Fibroblast of villous mesenchyme (primary cell): ENCODE measurements at places on chromosomes 7 and 10. TPM values are rescaled to one million over a fixed set of nuclear protein-coding genes. Genes with fewer than 3 reads are reported as not detected.
A peak's percentile ranks its signal among the peaks of the same experiment; 100 is the strongest.

Gene GIMAP6
- total RNA-seq: not detected in 2 replicates

Gene TSPAN12
- 2.6 and 4.7 TPM in 2 replicates for total RNA-seq

Gene PRPS1L1
- total RNA-seq: not detected in 2 replicates

Gene EIF3A
- total RNA-seq: 95.7 and 119 TPM in 2 replicates

Gene CLRN3
- not detected in 2 replicates for total RNA-seq

Gene IGFBP1
- under 0.01 TPM in 1 of 2 replicates, not detected in the other for total RNA-seq

Gene CTNNA3
- total RNA-seq: under 0.01 TPM in 1 of 2 replicates, not detected in the other

Gene TAS2R4
- total RNA-seq: 0.86 and 1.3 TPM in 2 replicates

Gene CPEB3
- total RNA-seq: 0.43 and 0.64 TPM in 2 replicates

Gene ALDH18A1
- total RNA-seq: 107 and 154 TPM in 2 replicates

GRCh38 chr10:103667356-103667755 is 173.9 kb downstream of the NEURL1 start:
- peak; percentile 83 for DNase-seq

- DNase-seq: no peak
These were observed 27.3 kb downstream of the SMKR1 start for GRCh38 chr7:129529643-129530042.

GRCh38 chr10:4883079-4883739 is 57.2 kb downstream of the AKR1E2 start:
- peak; percentile 76 for DNase-seq

GRCh38 chr10:22649390-22649841 is 65.0 kb downstream of the PIP4K2A start:
- DNase-seq: no peak

GRCh38 chr7:38312821-38313220 is 39.4 kb upstream of the TARP start:
- DNase-seq: peak; percentile 77

DNA sequence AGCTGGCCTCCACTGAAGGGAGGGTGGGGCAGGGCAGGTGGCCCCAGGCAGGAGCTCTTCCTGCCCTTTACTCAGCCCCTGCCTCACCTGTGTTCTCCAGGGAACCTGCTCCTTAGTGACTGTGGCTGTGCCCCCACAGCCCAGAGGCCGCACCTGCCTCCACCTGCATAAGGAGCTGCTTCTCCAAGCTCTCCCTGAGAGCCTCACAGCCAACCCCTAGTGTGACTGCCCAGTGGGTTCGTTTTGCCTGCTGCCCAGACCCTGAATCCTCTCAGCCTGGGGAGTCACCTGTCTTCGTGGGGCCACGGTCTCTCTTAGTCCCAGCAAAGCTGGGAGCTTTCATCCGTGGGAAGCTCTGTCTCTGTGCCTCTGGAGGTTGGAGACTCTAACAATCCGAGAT is 94.4 kb downstream of the GLRX3 start:
- DNase-seq: no peak

DNA sequence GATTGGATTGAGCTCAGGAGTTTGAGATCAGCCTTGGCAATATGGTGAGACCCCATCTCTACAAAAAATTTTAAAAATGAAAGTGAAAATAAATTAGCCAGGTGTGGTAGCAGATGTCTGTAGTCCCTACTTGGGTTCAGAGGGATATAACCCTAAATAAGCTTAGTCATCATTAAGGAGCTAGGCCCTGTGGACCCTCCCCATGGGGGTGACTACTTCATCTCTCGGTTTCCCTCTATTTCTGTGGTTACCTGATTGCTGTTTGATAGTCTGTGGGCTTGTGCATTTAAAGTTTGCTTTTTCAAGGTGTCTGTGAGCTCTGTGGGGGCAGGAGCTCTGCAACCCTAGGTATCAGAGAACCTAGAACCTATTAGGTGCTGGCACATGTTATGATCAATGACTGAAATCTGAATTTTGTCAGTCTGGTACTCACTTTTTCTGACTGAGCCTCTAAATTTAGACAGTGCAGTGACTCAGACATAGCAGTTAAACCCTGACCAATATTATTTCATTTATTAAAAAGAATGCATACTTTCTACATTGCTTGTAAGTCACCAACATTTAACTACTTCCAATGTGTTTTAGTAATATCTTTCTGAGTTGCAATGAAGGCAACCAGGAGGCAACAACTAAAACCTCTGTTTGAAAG is 8.1 kb upstream of the CUZD1 start:
- peak; percentile 24 for DNase-seq

DNA sequence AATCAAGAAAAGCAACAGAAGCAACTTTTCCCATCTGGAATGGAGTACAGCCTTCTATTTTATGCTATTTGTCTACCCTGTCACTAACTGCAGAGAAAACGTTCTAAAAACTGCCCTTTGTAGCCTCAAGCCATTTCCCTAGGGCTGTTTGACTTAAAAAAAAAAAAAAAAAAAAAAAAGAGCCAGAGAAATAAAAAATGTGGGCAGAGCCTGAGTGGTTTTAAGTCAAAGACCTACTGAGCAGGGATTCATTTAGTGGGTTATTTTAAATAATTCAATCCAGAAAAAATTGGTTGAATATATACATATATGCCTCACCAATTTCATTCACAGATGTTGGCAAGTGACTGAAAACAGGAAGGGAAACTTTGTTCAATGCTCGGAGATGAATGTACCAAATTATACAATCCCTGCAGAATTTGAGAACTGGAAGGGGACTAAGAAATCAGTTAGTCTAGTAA is 75.2 kb downstream of the PPP1R3C start:
- no peak for DNase-seq

DNA sequence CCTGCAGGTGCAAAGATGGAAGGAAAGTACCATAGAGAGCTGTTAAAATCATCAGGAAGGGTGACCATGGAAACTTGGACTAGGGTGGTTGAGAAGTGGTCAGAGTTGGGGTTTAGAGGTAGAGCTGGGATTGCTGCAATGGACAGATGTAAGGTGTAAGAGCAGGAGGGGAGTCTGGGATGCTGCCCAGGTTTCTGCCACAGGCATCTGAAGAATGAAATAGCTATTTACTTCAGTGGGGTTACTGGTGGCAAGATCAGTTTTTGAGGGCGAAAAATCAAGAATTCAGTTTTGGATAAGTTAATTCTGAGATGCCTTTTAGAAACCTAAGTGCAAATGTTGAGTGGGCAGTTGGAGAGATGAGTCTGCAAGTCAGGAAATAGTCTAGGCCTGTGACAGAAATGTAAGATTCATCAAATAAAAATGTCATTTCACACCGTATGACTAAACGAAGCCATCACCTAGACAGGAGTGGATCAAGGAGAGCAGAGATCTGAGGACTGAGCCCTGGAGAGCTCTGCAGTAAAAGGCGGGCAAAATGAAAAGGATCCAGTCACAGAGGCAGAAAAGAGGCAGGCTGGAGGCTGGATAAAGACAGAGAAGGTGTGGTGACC is 22.7 kb upstream of the TOMM7 start:
- DNase-seq: no peak

DNA sequence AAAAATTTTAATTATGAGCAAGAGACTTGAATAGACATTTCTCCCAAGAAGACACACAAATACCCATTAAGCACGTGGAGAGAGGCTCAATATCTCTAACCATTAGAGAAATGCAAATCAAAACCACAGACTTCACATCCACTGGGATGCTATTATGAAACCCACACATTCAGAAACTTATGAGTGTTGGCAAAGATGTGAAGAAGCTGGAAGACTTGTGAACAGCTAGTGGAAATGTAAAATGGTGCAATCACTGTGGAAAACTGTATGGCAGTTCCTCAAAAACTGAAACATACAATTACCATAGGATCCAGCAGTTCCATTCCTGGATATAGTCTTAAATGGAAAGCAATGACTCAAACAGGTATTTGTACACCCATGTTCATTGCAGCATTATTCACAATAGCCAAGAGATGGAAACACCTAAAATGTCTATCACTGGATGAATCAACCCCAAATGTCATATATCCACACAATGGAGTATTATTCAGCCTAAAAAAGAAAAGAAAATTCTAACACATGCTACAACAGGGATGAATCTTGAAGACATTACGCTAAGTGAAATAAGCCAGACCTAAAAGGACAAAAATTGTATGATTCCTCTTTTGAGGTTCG is 53.5 kb upstream of the FRMD4A start:
- DNase-seq: peak; percentile 49

- no peak for DNase-seq
These were observed 643.6 kb downstream of the SORCS3 start for GRCh38 chr10:105284476-105285215.

DNA sequence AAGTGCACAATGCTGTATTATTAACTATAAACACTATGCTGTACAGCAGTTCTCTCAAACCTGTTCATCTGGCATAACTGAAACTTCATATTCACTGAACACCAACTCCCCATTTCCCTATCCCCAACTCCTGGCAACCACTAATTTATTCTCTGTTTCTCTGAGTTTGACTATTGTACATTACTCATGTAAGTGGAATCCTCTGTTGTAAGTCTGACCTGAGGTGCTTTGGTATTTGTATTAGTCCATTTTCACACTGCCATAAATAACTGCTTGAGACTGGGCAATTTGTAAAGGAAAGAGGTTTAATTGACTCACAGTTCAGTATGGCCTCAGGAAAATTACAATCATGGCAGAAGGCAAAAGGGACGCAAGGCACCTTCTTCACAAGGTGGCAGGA is 266.3 kb downstream of the PPP1R3A start:
- DNase-seq: peak; percentile 13

DNA sequence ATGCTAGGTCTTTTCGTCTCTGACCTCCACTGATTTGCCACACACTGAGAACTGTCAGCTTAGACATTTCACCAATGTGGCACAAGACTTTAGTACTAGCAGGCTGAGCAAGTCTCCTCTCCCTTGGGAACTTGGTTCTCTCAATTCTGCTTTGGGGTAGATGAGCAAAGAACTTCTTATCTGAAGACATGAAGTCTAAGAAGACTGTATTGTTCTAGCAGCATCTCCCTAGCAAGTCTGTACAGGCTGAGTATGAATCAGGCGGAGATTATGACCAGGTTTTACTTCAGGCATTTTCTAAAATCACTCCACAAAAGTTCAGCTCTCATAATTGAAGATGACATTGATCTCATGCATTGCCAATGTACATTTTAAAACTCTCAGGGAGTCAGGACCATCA is 23.8 kb upstream of the STN1 start:
- no peak for DNase-seq

DNA sequence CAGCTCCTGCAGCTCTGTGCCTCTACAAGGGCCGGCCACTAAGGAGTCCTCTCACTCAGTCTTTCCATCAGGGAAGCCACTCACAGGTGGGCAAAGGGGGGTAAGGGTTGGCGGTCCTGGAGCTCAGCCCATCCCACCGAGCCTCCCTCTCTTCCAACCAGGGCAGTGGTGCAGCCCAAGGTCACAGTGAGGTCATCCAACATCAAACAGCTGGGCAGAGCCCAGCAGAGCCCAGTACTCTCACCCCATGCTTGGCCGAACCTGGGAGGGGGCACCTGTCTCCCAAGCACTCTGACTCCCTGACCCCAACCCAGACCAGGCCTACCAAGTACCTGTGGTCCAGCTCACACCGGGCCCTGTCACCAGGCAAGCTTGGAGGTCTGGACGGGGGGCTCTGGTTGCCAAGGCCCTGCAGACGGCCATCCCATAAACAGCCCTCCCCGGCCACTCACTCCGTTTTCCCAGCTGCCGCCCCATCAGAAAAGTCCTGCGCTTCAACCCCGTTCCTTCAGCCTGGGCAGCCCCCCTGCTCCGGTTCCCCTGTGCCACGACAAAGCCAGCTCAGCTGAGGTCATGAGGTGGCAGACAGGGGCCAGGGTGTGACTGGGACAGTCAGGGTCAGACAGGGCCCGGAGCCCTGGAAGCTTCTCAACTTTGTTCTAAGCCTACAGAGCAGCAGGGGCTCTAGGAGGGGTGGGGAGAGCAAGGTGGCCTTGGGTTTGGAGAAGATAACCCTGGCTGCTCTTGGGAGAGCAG is 27.5 kb downstream of the PDGFA start:
- DNase-seq: no peak

GRCh38 chr10:118918587-118918986 is 110.9 kb upstream of the NANOS1 start:
- no peak for DNase-seq

DNA sequence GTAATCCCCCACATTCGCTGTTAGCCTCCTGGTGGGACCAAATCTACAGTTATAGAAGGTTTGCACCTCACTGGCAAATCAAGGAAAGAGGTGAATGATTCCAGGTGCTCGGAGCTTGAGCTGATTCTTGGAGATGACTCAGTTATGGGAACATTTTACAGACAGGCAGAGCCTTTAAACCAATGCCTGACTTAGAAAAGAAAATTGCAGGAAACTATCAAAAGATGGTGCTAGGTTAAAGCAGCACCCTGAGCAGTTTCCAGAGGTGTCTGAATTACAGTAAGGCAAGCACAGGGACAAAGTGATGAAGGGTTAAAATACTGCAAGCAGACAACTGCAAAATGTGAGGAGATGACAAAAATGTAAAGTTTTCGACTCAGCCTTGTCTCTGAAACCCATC is 2.9 kb downstream of the LRRTM3 start:
- DNase-seq: no peak

DNA sequence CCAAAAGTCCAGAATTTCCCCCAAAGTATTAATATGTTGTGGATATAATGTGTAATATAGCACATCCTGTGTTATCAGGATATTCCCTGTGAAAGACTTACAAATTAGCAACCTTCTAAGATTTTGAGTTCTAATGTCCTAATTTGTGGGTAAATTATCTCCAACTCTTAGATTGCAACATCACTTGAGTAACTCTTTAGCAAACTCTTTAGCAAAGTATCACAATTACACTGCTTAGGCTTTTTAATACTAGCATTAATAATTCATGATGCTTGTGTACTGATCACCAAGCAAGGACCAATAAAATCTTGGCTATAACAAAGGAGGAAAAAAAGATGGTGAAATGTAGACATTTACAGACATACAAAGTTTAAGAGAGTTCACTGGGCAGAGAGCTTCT is 27.7 kb downstream of the HIP1 start:
- peak; percentile 39 for DNase-seq

DNA sequence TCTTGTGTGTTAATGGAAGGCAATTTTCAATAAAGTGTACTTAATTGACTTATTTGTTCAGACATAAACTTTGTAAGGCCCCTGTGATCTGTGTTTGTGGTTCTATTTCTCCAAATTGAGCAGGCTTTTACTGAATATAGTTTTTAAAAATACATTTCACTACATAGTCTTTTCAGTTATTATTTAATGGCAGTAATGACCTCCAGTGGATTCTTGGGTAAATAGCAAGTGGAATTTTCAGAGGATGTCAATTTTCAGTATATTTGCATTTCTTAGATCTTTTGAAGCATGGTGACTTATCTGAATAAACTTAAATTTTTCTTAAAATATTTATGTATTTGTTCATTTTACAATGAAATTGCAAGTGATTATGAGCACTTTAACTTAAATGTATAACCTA is 203.1 kb upstream of the PCLO start:
- no peak for DNase-seq

- DNase-seq: peak; percentile 8
These were observed 100.4 kb upstream of the DNAJC1 start for GRCh38 chr10:22103701-22104470.

GRCh38 chr7:17279061-17279460 is 19.4 kb upstream of the AHR start:
- no peak for DNase-seq
